Neural progenitor cell (in vitro differentiated cells): ENCODE measurements at places on chromosomes 16 and 17. TPM values are rescaled to one million over a fixed set of nuclear protein-coding genes. Genes with fewer than 3 reads are reported as not detected.

Gene EVI2B
- total RNA-seq, result not detected in 2 replicates

Gene KRTAP4-9
- not detected in 2 replicates for total RNA-seq

Gene TLCD3B
- 2.4 and 9.0 TPM in 2 replicates for total RNA-seq

Gene SDR42E1
- total RNA-seq, result 0.12 and 0.37 TPM in 2 replicates

Gene VMO1
- total RNA-seq, result 0.31 TPM in 1 of 2 replicates, not detected in the other

Gene EARS2
- 19.7 and 38.9 TPM in 2 replicates for total RNA-seq

Gene CSH2
- not detected in 2 replicates for total RNA-seq

Gene CFAP52
- not detected in 2 replicates for total RNA-seq

Gene QRICH2
- 1.7 and 2.3 TPM in 2 replicates for total RNA-seq

Gene TMEM238L
- not detected in 2 replicates for total RNA-seq

Gene SNX20
- total RNA-seq, result not detected in 2 replicates

Gene SHISA9
- 2.5 and 3.0 TPM in 2 replicates for total RNA-seq

Gene ABCA10
- 0.09 and 0.21 TPM in 2 replicates for total RNA-seq

Gene ITGAL
- not detected in 2 replicates for total RNA-seq

Gene RETREG3
- 23.6 and 38.3 TPM in 2 replicates for total RNA-seq

Gene KRTAP2-2
- not detected in 2 replicates for total RNA-seq

Gene GDPD1
- total RNA-seq, result 13.6 and 17.8 TPM in 2 replicates

Gene P3H4
- total RNA-seq, result 18.7 and 48.5 TPM in 2 replicates

Gene HOXB1
- total RNA-seq, result not detected in 2 replicates
